ENCODE measurements at places on chromosomes 16 and 17.

GRCh38 chr17:31627960-31628359 lies 231.1 kb downstream of the COPRS start:
- DNase-seq = no peak

- DNase-seq = no peak
These were observed 22.2 kb upstream of the CPSF4L start for GRCh38 chr17:73283841-73284282.

DNA sequence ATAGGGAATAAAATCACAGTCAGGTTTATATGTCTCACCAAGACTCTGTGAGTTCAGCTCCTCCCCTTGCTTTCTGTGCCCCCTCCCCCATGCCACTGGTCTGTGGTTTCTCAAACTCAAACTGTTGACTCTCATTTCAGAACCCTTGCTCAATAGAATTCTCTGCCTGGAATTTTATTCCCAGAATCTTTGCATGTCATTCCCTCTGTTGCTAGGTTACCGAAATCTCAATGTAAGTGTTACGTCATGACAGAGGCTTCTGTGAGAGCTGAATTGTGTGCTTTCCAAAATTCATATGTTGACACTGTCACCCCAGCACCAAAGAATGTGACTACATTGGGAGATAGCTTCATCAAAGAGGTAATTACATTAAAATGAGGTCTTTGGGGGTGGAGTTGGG lies 1938.8 kb downstream of the TP53TG3F start:
- DNase-seq = no peak

GRCh38 chr16:79317521-79317920 lies 283.0 kb downstream of the MAF start:
- no peak for DNase-seq

All from cortex of kidney (tissue), 1 donor.